Activated CD4-positive, alpha-beta T cell treated with anti-CD3 and anti-CD28 coated beads for 1 hour (primary cell): ENCODE measurements at places on chromosomes 16 and 17.
A peak's percentile ranks its signal among the peaks of the same experiment; 100 is the strongest.

DNA sequence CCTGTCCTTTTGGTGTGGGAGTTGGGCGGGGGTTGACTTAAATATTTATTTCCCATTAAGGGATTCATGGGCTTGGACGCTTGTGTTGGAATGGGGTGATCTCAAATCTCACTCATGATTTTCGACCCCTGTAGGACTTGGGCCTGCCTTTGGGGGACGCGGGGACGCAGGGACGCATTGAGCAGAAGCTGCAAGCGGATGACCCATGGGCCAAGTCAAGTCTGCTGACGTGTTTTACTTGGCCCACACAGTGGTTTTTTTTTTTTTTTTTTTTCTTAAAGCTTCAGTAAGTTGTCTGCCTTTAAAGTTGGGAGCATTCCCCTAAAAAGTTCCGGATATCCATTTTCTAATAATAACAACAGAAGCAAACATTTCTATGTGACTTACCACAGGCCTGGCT, 28.9 kb downstream of the CMIP start:
- DNase-seq, result no peak

DNA sequence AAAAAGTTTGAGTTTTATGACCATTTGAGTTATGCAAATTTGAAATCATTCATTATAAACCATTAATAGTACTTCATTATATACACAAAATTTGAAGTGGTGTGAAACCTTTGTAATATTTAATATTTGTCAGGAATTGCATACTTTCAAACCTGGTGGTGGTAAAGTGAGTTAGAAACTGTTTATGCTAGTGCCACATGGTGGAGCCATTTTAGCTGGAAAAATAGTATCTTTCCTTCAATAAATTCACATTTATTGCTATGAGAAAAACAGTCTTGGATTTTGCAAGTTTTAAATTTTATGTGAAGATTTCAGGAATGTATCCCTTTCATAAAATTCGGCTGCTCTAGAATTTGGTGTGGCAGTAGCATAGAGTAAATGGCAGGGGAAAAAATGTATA, 7.3 kb upstream of the BLMH start:
- DNase-seq, result no peak

DNA sequence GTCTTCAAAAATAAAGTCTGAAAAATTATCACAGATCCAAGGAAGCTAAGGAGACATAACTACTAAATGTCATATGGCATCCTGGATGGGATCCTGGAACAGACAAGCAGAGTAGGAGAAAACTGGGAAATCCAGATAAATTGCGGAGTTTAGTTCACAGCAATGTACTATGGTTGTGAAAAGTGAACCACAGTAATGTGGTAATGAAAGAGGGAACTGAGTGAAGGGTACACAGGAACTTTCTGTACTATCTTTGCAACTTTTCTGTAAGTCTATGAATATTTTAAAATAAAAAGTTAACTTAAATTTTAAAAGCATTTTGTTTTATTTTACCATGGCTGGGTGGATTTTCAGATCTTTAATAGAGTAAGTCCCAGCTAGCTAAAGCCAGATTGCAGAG, 16.3 kb downstream of the SLFN12L start:
- no peak for DNase-seq

- no peak for DNase-seq
Measured at GRCh38 chr16:74623214-74623838, 16.4 kb upstream of the GLG1 start.

GRCh38 chr17:29613352-29613837, 9.3 kb downstream of the CORO6 start:
- peak; percentile 83 for DNase-seq

- no peak for DNase-seq
Measured at GRCh38 chr16:89600956-89601355, 12.5 kb upstream of the DPEP1 start.

- DNase-seq, result peak; percentile 78
Measured at GRCh38 chr17:79810130-79811010, 13.5 kb upstream of the CBX8 start.

DNA sequence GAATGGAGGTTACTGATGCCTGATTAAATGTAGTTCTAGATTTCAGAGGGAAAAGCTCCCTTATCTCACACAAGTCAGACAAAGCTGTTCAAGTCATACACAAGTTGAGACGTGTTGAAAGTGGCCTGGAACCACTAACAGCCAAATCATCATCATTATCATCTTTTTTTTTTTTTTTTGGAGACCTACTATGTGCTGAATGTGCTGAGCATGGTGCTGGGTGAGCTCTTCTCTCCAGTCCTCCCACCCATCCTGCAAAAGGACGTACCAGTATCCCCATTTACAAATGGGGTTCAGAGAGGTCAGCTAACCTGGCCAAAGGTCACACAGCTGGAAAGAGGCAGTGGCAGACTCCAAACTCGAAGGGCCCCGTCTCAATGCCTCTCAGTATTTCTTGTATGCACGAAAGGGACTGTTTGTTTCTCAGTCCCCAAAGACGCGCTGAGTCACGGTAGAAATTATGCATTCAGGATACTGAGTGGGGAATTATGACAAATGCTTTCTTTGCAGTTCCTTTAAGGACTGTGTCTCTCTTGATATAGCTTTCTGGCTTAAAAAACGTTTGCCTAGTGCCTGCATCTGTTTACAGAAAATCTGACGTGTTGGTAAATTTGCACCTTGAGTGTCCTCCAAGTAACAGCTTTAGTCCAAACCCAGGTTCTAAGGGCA, 235.5 kb downstream of the XYLT1 start:
- DNase-seq, result no peak

- DNase-seq, result no peak
Measured at GRCh38 chr16:2866431-2866830, 8.5 kb upstream of the PRSS22 start.
